ENCODE measurements at places on chromosomes 7 and 10. TPM values are rescaled to one million over a fixed set of nuclear protein-coding genes. Genes with fewer than 3 reads are reported as not detected.
A peak's percentile ranks its signal among the peaks of the same experiment; 100 is the strongest.

GRCh38 chr7:142188846-142189245, 69.0 kb downstream of the PRSS58 start:
- H3K4me3 ChIP-seq = no peak overlapping the region
- H3K27me3 ChIP-seq = no peaks in the 10 kb centered on the region
- no peak overlapping the region for H3K27ac ChIP-seq
- no peaks in the 10 kb centered on the region for H3K4me1 ChIP-seq

GRCh38 chr10:80459047-80459865, 5.1 kb downstream of the TSPAN14 start:
- H3K4me1 ChIP-seq = peaks cover 87% of the 10 kb centered on the region
- peak overlapping the region; percentile 12 for H3K4me3 ChIP-seq
- DNase-seq = no peak
- H3K27me3 ChIP-seq = no peaks in the 10 kb centered on the region
- no peaks in the 10 kb centered on the region for H3K36me3 ChIP-seq
- H3K27ac ChIP-seq = peak overlapping the region; percentile 100

- H3K27me3 ChIP-seq = no peaks in the 10 kb centered on the region
- no peak overlapping the region for H3K4me3 ChIP-seq
- H3K27ac ChIP-seq = no peak overlapping the region
- DNase-seq = no peak
- no peaks in the 10 kb centered on the region for H3K36me3 ChIP-seq
- no peaks in the 10 kb centered on the region for H3K4me1 ChIP-seq
Measured at GRCh38 chr10:123868038-123869019, 23.3 kb downstream of the CPXM2 start.

- H3K27ac ChIP-seq = no peak overlapping the region
- DNase-seq = no peak
Measured at GRCh38 chr10:31939797-31940708, 11.4 kb upstream of the ARHGAP12 start.

DNA sequence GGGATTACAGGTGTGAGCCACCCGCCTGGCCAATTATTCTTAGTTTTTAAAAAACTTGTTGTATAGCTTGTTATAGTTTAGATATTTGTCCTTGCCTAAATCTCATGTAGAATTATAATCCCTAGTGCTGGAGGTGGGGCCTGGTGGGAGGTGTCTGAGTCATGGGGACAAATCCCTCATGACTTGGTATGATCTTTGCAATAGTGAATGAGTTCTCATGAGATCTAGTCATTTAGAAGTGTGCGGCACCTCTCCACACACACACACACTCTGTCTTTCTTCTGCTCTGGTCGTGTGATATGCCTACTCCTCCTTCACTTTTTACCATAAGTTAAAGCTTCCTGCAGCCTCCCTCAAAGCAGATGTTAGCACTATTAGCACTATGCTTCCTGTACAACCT, 37.2 kb downstream of the FAM149B1 start:
- H3K36me3 ChIP-seq = peaks cover 21% of the 10 kb centered on the region
- no peak overlapping the region for H3K4me3 ChIP-seq
- no peaks in the 10 kb centered on the region for H3K27me3 ChIP-seq
- no peaks in the 10 kb centered on the region for H3K4me1 ChIP-seq

GRCh38 chr7:50315739-50316671, 11.5 kb downstream of the IKZF1 start:
- peak overlapping the region; percentile 32 for H3K27ac ChIP-seq
- no peaks in the 10 kb centered on the region for H3K27me3 ChIP-seq
- no peaks in the 10 kb centered on the region for H3K36me3 ChIP-seq
- peaks cover 9% of the 10 kb centered on the region for H3K4me1 ChIP-seq
- no peak overlapping the region for H3K4me3 ChIP-seq

DNA sequence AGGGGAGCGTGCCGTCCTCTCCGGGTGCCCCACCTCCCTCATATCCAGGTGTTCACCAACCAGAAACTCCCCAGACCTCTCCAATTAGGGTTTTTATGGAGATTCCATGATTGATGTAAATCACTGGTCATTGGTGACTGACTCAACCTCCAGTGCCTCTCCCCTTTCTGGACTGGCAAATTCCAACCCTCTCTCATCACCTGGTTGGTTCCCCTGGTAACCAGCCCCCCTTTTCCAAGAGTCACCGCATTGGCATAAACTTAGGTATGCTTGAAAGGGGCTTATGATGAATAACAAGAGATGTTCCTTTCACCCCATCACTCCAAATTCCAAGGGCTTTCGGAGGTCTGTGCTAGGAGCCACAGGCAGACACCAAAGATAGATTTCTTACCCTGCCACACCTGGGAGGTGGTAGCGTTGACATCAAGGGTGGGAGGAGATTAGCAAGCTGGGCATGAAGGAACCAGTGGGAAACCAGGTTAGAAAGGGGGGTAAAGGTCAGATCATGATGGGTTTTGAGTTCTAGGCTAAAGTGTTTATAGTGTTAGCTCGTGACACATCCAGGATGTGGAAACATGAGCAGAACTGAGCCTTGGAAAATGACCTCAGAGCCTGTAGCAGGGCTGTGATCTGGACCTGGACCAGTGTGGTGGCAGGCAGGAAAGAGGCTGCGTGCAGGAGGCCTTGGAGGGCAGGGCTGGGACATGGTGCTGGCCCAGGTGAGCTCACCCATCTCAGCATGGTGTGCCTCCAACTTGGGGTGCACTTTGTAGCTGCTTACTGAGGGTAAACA, 45.1 kb downstream of the CAMK1D start:
- H3K4me3 ChIP-seq = no peak overlapping the region
- H3K27me3 ChIP-seq = no peaks in the 10 kb centered on the region
- H3K4me1 ChIP-seq = peaks cover 21% of the 10 kb centered on the region
- no peak for DNase-seq

The SORCS3 gene
- not detected for total RNA-seq

The PDAP1 gene
- total RNA-seq = 74.3 TPM

GRCh38 chr10:128631801-128632241, 505.6 kb upstream of the MKI67 start:
- no peak overlapping the region for H3K27ac ChIP-seq
- no peaks in the 10 kb centered on the region for H3K27me3 ChIP-seq
- H3K4me3 ChIP-seq = no peak overlapping the region
- no peaks in the 10 kb centered on the region for H3K36me3 ChIP-seq
- DNase-seq = no peak
- no peaks in the 10 kb centered on the region for H3K4me1 ChIP-seq

The CCNY gene
- total RNA-seq = 58.2 TPM

The SLC26A4 gene
- 0.64 TPM for total RNA-seq

- no peaks in the 10 kb centered on the region for H3K36me3 ChIP-seq
- H3K4me1 ChIP-seq = no peaks in the 10 kb centered on the region
- H3K4me3 ChIP-seq = no peak overlapping the region
- no peaks in the 10 kb centered on the region for H3K27me3 ChIP-seq
- no peak for DNase-seq
- H3K27ac ChIP-seq = no peak overlapping the region
Measured at GRCh38 chr7:33423646-33424020, 294.3 kb downstream of the BBS9 start.

The PIK3CG gene
- 8.1 TPM for total RNA-seq

- no peak for DNase-seq
- no peaks in the 10 kb centered on the region for H3K36me3 ChIP-seq
- H3K27ac ChIP-seq = no peak overlapping the region
Measured at GRCh38 chr10:44427037-44427436, 42.1 kb upstream of the CXCL12 start.

DNA sequence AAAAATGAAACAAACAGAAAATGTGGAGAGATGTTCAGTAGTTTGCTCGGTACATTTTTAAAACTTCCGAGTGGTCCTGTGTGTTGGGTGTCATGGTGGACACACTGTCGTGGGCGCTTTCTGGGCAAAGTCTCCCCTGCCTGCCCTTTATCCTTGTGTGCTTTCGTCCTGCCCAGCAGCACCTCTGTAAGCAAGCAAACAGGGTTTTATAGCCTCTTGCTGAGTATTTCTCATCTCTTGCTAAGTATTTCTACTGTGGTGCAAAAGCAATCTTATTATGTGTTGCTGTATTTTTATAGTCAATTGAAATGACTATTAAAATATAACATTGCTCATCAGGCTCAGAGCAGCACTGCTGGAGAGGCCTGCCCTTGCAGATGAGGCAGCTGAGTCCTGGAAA, 48.7 kb downstream of the DOCK1 start:
- no peak overlapping the region for H3K4me3 ChIP-seq
- DNase-seq = no peak
- no peaks in the 10 kb centered on the region for H3K36me3 ChIP-seq
- no peaks in the 10 kb centered on the region for H3K27me3 ChIP-seq
- no peak overlapping the region for H3K27ac ChIP-seq

DNA sequence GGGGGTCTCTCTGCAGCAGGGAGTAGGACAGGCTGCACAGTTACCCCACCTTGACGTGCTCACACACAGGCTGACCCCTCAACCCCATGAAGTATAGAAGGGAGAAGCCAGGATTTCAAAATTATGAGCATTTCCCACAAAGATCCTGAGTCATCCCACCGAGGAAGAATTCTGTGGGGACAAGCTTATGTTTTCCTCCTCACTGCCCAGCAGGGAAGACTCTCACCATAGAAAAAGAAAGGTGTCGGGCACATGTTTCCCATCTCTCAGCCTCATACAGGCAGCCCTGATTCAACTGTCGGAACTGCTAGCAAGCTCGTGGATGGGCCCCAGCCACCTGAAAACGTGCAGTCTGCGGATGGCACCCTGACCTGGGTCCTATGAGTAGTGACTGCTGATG, 499.7 kb upstream of the MKI67 start:
- H3K36me3 ChIP-seq = no peaks in the 10 kb centered on the region
- no peaks in the 10 kb centered on the region for H3K4me1 ChIP-seq
- H3K27ac ChIP-seq = no peak overlapping the region
- no peak for DNase-seq
- no peaks in the 10 kb centered on the region for H3K27me3 ChIP-seq

Measured in upper lobe of left lung (tissue), 6 donors.